ENCODE measurements at places on chromosomes 6 and 20.

DNA sequence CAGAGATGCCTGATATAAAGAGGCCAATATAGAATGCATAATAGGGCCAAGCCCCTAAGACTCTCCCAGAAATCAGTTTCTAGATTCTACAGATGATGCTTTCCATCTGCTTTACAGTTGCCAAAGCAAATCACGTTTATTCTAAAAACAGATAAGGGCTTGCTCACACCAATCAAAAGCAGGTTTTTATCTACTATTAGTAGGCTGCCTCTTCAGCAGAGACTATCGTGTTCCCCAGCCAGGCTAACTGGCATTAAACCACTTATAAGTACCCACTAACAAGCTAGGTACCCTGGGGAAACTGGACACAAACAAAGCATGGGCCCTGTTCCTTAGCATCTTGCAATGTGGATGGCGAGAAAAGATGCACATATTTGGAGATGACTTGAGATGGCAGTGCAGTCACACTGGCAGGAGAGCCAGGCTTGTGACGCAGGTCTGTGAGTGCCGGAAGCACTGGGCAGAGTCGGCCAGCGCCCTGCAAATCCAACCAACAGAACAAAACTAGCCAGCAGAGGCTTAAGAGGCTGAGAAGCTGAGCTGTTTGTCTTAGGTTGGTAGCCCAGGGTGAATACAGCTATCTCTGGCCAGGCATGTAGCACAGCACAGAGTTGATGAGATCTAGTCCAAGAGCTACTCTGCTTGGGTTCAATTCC is 73.4 kb downstream of the GFOD1 start:
- no peak for DNase-seq

GRCh38 chr6:45504947-45505346 is 127.2 kb upstream of the SUPT3H start:
- no peak for DNase-seq

- no peak for DNase-seq
Observed at GRCh38 chr20:52983726-52984450, 11.7 kb downstream of the TSHZ2 start.

- DNase-seq = no peak
Observed at GRCh38 chr6:43645613-43645964, 753 bp downstream of the RSPH9 start.

DNA sequence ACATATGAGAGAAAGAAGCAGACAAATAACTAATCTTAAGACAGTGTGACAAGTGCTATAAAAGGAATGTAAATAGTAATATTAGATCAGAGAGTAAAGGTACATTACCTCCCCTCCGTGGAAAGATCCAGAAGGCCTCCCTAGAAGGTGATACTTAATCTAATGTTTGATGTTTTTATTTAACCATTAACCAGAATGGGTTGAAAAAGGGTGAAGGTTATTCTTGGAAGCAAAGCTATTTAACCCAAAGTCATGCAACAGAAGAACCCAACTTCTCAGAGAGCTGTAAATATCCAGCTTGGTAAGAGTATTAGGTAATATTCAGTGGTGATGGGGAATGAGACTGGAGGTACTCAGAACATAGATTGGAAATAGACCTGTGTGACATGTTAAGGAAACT is 68.0 kb upstream of the HIVEP1 start:
- no peak for DNase-seq

Data from stimulated activated CD8-positive, alpha-beta memory T cell treated with anti-CD3 and anti-CD28 coated beads, Interleukin-4, amount 100 ng/mL, for 24 hours (primary cell).